ENCODE measurements at places on chromosomes 13 and 19.

- DNase-seq = no peak
Observed at GRCh38 chr13:46124967-46125933, 20.4 kb upstream of the CPB2 start.

- no peak for DNase-seq
Observed at GRCh38 chr13:27638521-27638920, 16.8 kb downstream of the POLR1D start.

DNA sequence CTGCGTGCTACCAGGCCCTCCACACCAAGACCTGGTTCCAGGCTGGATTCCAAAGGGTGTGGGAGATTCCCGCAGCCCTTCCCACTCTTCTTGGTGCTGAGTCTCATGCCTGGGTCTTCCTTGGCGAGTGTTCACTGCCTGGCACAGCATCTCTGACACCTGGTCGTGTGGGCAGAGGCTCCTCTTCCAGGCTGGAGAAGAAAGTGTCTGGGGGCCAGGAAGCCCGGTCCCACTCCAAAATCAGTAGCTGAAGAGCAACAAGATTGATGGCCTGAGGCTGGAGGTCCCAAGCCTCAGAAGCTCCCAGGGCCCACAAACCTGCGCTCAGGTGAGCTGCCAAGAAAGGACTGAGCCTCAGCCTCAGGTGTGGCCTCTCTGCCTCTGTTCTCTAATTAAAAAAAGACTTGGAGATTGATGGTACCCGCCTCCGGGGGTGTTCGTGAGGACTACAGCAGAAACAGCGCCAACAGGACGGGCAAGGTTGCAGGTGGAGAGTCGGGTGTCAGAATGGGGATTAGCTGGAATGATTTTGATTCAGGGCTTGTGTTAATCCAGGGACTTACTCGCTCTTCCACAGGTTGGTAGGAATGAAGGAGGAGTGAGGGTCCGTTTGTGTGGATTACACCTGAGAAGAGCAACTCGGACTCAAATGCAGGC lies 217.5 kb downstream of the TEX29 start:
- DNase-seq = no peak

GRCh38 chr13:40484101-40484800 lies 182.2 kb downstream of the FOXO1 start:
- no peak for DNase-seq

DNA sequence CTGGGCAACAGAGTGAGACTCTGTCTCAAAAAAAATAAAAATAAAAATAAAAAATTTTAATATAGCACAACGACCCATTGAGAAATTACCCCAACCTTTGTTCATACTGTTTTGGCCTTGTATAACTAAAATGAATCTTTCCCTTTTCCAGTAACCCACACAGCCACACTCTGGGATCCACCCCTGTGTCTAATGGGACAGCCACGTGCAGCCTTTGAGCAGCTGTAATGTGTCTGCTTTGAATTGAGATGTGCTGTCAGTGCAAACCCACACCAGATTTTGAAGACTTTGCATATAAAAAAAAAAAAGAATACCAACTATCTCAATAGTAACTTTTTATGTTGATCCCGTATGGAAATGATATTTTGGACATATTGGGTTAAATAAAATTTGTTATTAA lies 112.7 kb upstream of the UBL3 start:
- DNase-seq = no peak

DNA sequence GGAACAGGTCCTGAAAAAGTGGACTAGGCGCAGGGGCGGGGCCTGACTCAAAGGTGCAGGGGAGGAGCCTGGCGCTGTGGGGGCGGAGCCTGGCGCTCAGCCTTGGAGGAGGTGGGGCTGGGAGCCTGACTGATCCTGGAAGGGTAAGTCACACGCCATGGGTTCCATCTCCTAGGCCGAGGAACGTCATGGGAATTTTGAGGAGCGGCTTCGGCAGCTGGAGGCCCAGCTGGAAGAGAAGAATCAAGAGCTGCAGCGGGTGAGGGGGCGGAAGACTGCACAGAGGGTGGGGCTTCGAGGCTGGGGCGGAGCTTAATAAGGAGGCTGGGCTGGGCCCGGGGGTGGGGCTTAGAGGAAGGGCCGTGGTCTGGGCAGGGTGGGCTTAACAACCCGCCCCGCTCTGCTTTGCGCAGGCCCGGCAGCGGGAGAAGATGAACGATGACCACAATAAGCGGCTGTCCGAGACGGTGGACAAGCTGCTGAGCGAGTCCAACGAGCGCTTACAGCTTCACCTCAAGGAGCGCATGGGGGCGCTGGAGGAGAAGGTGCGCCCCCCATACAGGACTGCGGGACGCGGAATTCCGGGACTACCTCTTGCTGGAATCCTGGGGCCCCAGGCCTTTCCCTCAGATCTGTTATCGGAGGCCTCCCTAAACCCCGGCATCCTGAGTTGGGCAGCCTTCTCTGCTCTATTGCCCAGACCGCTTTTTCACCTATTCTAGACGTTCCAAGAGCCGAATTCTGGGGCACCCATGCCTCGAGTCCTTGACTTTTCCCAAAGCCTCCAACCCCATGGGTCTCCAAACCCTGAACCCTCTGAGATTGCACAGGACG lies 14.5 kb downstream of the PPFIA3 start:
- DNase-seq = no peak
